ENCODE measurements at places on chromosomes 12 and 14.
A peak's percentile ranks its signal among the peaks of the same experiment; 100 is the strongest.

DNA sequence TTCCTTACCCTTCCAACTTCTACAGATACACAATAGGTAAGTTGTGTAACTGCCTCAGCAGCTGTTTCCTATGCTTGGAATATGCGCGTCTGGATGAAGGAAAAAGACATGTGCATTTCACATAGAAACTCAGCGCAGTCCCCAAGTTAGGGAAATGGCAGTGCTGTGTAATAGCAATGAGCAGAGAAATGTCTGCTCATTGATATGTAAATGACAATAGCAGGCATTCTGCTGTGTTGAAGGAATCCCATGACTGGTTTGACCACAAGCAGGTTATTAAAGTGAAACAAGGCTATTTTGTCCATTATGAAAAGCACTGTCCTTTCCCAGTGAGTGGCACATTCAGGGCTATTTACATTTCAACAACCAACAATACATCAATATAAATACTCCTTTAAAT lies 106.6 kb downstream of the BTG1 start:
- no peaks in the 10 kb centered on the region for H3K27me3 ChIP-seq
- no peak overlapping the region for H3K27ac ChIP-seq
- H3K4me1 ChIP-seq: peaks cover 31% of the 10 kb centered on the region

DNA sequence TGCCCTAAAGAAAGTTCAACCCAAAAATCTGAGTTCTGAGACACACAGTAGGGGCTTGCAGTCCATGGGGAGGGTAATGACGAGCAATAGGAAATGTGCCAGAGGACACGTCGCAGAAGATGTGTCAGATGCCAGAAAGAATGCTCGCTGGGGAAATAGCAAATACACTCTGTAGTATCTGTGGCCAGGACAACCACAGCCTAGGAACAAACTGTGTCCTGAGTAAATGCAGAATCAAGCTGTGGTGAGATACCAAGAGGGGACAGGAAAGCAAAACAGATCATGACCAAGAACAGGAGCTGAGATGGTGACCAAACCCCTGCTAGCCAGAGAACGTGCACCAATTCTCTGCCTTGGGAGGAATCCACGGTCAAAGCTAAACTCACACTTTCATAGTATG lies 9.1 kb downstream of the CRACR2A start:
- no peaks in the 10 kb centered on the region for H3K27me3 ChIP-seq
- DNase-seq: no peak
- H3K4me3 ChIP-seq: no peak overlapping the region
- H3K27ac ChIP-seq: no peak overlapping the region
- peaks cover 43% of the 10 kb centered on the region for H3K36me3 ChIP-seq

- no peak for DNase-seq
- H3K4me3 ChIP-seq: no peak overlapping the region
- H3K27me3 ChIP-seq: no peaks in the 10 kb centered on the region
- H3K4me1 ChIP-seq: peaks cover 16% of the 10 kb centered on the region
- H3K36me3 ChIP-seq: no peaks in the 10 kb centered on the region
Observed at GRCh38 chr14:20698934-20699333, 10.4 kb downstream of the ANG start.

DNA sequence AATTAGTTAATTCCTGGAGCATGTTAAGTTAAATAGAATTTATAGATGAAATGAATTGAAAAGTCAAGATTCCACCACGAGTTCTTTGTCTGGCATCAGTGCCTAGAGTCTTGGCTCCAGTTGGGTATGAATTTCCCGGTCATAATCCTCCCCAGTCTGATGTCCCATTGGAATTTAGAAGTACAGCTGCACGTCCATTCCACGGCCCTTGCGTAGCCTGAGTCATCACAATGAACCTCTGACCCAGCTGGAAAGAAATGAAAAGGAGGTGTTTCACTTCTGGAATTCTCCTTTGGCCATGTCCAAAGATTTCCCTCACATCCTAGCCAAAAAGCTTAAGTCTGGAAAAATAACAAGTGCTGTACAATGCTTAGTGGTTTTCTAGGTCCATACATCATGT lies 122.7 kb downstream of the KICS2 start:
- H3K36me3 ChIP-seq: no peaks in the 10 kb centered on the region
- no peak for DNase-seq
- H3K27me3 ChIP-seq: peaks cover 14% of the 10 kb centered on the region
- H3K4me1 ChIP-seq: no peaks in the 10 kb centered on the region

GRCh38 chr14:29410581-29410980 lies 517.1 kb downstream of the PRKD1 start:
- no peaks in the 10 kb centered on the region for H3K4me1 ChIP-seq
- H3K4me3 ChIP-seq: no peak overlapping the region
- H3K27ac ChIP-seq: no peak overlapping the region
- no peaks in the 10 kb centered on the region for H3K36me3 ChIP-seq
- DNase-seq: no peak
- no peaks in the 10 kb centered on the region for H3K27me3 ChIP-seq

- H3K27ac ChIP-seq: no peak overlapping the region
- H3K4me1 ChIP-seq: peaks cover 18% of the 10 kb centered on the region
- H3K27me3 ChIP-seq: no peaks in the 10 kb centered on the region
- H3K4me3 ChIP-seq: no peak overlapping the region
Observed at GRCh38 chr12:95484524-95484923, 10.6 kb downstream of the METAP2 start.

- H3K4me3 ChIP-seq: no peak overlapping the region
- H3K36me3 ChIP-seq: peaks cover 23% of the 10 kb centered on the region
- H3K27ac ChIP-seq: no peak overlapping the region
- peaks cover 4% of the 10 kb centered on the region for H3K27me3 ChIP-seq
Observed at GRCh38 chr14:101207897-101208296, 304.4 kb upstream of the RTL1 start.

DNA sequence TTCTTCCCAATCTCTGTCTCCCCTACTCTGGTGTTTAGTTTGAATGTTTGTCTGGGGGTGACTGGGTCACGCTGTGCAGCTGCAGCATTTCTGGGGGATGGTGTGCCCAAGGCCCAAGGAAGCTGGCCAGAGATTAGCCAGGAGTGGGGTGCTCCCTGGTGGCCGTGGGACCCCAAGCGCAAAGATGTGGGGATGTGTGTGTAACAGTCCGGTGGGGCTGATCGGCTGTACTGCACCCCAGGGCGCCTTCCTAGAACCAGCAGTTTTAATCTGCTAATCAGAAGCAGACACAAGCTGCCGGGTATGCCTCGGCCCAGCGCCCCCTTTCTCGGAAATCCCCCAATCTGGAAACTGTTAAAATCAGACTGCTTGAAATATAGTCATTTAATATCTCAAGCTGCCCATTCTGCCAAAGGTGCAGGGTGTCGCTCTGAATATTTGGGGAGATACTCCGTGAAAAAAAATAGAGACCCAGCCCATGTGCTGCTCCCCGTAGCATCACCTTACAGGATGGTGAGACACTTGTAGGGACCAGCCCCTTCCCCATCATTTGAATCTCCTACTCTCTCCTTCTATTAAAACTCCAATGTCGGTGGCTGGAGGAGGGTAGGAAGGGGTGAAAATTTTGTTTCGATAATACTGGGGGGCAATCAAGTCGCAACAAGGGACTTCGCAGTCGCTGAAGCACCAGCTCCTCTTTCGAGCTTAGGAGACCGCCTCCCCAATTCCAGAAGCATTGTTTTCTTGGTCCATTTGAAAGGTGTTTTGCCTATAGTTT lies 4.3 kb downstream of the HOXC9 start:
- DNase-seq: no peak
- peaks cover 38% of the 10 kb centered on the region for H3K4me1 ChIP-seq
- no peaks in the 10 kb centered on the region for H3K36me3 ChIP-seq
- H3K27me3 ChIP-seq: peaks cover 99% of the 10 kb centered on the region

GRCh38 chr12:3697311-3697870 lies 55.5 kb downstream of the CRACR2A start:
- peaks cover 39% of the 10 kb centered on the region for H3K36me3 ChIP-seq
- no peak overlapping the region for H3K4me3 ChIP-seq
- H3K27me3 ChIP-seq: no peaks in the 10 kb centered on the region
- no peak for DNase-seq
- no peaks in the 10 kb centered on the region for H3K4me1 ChIP-seq

DNA sequence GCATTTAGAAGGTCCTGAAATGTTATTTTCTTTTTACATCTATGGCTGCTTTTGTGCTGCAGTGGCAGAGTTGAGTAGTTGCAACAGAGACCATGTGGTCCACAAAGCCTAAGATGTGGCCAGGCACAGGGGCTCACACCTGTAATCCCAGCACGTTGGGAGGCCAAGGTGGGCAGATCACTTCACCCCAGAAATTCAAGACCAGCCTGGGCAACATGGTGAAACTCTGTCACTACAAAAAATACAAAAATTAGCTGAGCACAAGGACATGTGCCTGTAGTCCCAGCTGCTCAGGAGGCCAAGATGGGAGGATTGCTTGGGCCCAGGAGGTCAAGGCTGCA lies 13.4 kb downstream of the USP30 start:
- H3K27me3 ChIP-seq: no peaks in the 10 kb centered on the region
- H3K4me3 ChIP-seq: no peak overlapping the region

GRCh38 chr12:57554897-57555296 lies 5.1 kb downstream of the KIF5A start:
- DNase-seq: no peak
- H3K27me3 ChIP-seq: peaks cover 21% of the 10 kb centered on the region
- H3K4me1 ChIP-seq: peaks cover 10% of the 10 kb centered on the region
- H3K4me3 ChIP-seq: no peak overlapping the region
- no peak overlapping the region for H3K27ac ChIP-seq
- H3K36me3 ChIP-seq: no peaks in the 10 kb centered on the region

GRCh38 chr14:77329872-77330271 lies 9.0 kb downstream of the GSTZ1 start:
- no peak for DNase-seq
- no peaks in the 10 kb centered on the region for H3K4me1 ChIP-seq
- no peaks in the 10 kb centered on the region for H3K27me3 ChIP-seq
- H3K27ac ChIP-seq: no peak overlapping the region
- peaks cover 24% of the 10 kb centered on the region for H3K36me3 ChIP-seq

DNA sequence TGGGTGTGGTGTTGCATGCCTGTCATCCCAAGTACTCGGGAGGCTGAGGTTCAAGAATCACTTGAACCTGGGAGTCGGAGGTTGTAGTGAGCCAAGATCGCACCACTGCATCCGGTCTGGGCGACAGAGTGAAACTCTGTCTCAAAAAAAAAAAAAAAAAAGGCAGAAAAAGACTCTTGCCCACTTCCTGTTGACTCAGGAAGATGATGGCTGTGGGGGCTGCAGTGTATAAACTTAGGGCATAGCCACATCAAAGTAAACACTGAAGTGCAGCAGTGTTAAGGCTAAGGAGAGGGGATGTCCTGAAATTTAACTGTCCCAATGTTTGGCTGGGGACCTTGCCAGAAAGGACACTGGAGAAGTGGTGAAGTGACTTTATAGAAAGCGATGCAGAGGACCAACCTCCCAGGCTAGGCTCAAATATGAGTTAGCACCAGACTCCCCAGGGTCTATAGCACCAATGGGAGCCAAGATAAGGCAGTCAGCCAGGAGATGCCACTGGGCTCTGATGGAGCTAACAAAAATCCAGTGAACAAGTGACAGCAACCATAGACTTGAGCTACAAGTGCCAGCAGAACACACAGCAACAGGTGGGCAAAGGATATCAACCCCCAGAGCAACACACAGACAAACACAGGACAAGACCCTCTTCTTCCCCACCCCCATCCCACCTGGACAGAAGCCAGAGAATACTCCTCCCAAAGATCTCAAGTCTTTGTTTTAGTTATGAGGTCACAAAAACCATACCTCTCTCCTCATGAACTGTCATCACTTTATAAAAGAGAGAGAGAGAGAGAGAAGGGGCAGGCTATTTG lies 28.0 kb downstream of the NELL2 start:
- H3K4me1 ChIP-seq: peaks cover 12% of the 10 kb centered on the region
- H3K27ac ChIP-seq: peak overlapping the region; percentile 80
- no peaks in the 10 kb centered on the region for H3K36me3 ChIP-seq

DNA sequence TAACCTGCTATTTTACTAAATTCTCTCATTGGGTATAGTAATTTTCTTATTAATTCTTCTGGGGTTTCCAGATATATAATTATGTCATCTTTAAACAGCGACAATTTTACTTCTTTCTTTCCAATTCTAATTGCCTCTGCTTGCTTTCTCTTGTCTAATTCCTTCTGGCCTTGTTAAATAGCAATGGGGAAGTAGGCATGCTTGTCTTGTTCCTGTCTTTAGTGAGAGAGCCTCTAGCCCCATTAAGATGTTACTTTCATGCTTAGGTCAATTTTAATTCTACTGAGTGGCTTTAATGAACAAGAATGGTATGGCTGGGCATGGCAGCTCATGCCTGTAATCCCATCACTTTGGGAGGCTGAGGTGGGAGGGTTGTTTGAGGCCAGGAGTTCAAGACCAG lies 31.7 kb downstream of the LRTM2 start:
- H3K36me3 ChIP-seq: peaks cover 11% of the 10 kb centered on the region
- H3K27me3 ChIP-seq: peaks cover 4% of the 10 kb centered on the region
- DNase-seq: no peak
- H3K4me3 ChIP-seq: no peak overlapping the region
- H3K4me1 ChIP-seq: no peaks in the 10 kb centered on the region

GRCh38 chr12:107108995-107109508 lies 15.7 kb upstream of the CRY1 start:
- no peak overlapping the region for H3K27ac ChIP-seq
- no peak overlapping the region for H3K4me3 ChIP-seq
- no peaks in the 10 kb centered on the region for H3K36me3 ChIP-seq
- DNase-seq: no peak
- H3K27me3 ChIP-seq: peaks cover 39% of the 10 kb centered on the region

GRCh38 chr14:96303981-96304380 lies 48.0 kb downstream of the BDKRB1 start:
- no peaks in the 10 kb centered on the region for H3K4me1 ChIP-seq
- H3K27me3 ChIP-seq: no peaks in the 10 kb centered on the region
- no peak overlapping the region for H3K27ac ChIP-seq
- H3K4me3 ChIP-seq: no peak overlapping the region
- DNase-seq: no peak

DNA sequence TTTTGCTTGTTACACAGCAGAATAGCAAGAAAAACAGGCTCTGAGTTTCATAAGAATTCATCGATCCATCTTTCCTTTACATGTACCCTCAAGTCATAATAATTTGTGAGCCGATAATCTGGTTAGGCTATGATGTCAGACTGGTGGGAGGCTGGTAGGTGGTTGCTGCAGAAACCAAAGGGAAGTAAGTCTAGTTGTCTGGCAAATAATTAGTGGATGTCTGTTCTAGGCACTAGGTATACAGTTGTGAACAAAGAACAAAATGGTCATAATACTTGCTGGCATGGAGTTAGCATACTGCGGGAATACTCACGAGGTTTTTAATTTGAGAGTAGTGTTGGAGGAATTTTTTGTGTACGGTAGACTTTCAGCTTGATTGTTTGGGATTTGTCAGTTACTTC lies 8.8 kb downstream of the SUSD6 start:
- peaks cover 12% of the 10 kb centered on the region for H3K36me3 ChIP-seq
- DNase-seq: no peak
- peak overlapping the region; percentile 60 for H3K4me3 ChIP-seq
- H3K27ac ChIP-seq: peak overlapping the region; percentile 95

- peaks cover 52% of the 10 kb centered on the region for H3K4me1 ChIP-seq
- no peaks in the 10 kb centered on the region for H3K27me3 ChIP-seq
- H3K4me3 ChIP-seq: no peak overlapping the region
- peaks cover 17% of the 10 kb centered on the region for H3K36me3 ChIP-seq
- no peak for DNase-seq
- H3K27ac ChIP-seq: no peak overlapping the region
Observed at GRCh38 chr14:30985796-30986195, 39.7 kb upstream of the AP4S1 start.

GRCh38 chr14:98785578-98785977 lies 486.4 kb downstream of the BCL11B start:
- H3K36me3 ChIP-seq: no peaks in the 10 kb centered on the region
- H3K4me1 ChIP-seq: no peaks in the 10 kb centered on the region
- H3K4me3 ChIP-seq: no peak overlapping the region
- no peak for DNase-seq

All from stimulated activated naive B cell treated with anti-CD40 and anti-IgM and Interleukin-4, amounts not matched to agents 10 μg/mL and 1 μg/mL and 100 μg/mL, for 72 hours (primary cell).